Parietal lobe (tissue), 2 donors: ENCODE measurements at places on chromosomes 1 and 21. TPM values are rescaled to one million over a fixed set of nuclear protein-coding genes. Genes with fewer than 3 reads are reported as not detected.

CFAP45 gene
- 0.63 TPM for total RNA-seq

TNFRSF14 gene
- total RNA-seq = 2.8 TPM

PIK3R3 gene
- 32.6 TPM for total RNA-seq

WLS gene
- total RNA-seq = 45.4 TPM

EXTL1 gene
- total RNA-seq = 2.2 TPM

BRDT gene
- not detected for total RNA-seq

CELA2B gene
- total RNA-seq = not detected
